ENCODE measurements at places on chromosomes 16 and 17. TPM values are rescaled to one million over a fixed set of nuclear protein-coding genes. Genes with fewer than 3 reads are reported as not detected.

The CD300H gene
- 0.23 TPM for polyA plus RNA-seq

The CCL1 gene
- not detected for polyA plus RNA-seq

The CACNG5 gene
- 3.5 TPM for polyA plus RNA-seq

The SPIRE2 gene
- polyA plus RNA-seq, result 14.9 TPM

The MYH13 gene
- 0.25 TPM for polyA plus RNA-seq

The CDH5 gene
- polyA plus RNA-seq, result 66.9 TPM

The AANAT gene
- 0.40 TPM for polyA plus RNA-seq

The PDE6G gene
- 15.5 TPM for polyA plus RNA-seq

The LGALS9B gene
- polyA plus RNA-seq, result not detected

The IL17C gene
- not detected for polyA plus RNA-seq

The SSTR5 gene
- polyA plus RNA-seq, result 0.29 TPM

The PRCD gene
- 3.2 TPM for polyA plus RNA-seq

The CD300E gene
- polyA plus RNA-seq, result 0.21 TPM

The GCGR gene
- polyA plus RNA-seq, result 13.0 TPM

The VASN gene
- 43.5 TPM for polyA plus RNA-seq

The ETV4 gene
- 33.6 TPM for polyA plus RNA-seq

The BCL7C gene
- polyA plus RNA-seq, result 50.6 TPM

The RHBDF1 gene
- polyA plus RNA-seq, result 28.8 TPM

The CACNG1 gene
- not detected for polyA plus RNA-seq

The ZSCAN10 gene
- polyA plus RNA-seq, result 0.11 TPM

The PERCC1 gene
- 0.26 TPM for polyA plus RNA-seq

The AIPL1 gene
- polyA plus RNA-seq, result 0.10 TPM

The ASPA gene
- 30.4 TPM for polyA plus RNA-seq

The FNDC8 gene
- polyA plus RNA-seq, result not detected

The CD79B gene
- 2.3 TPM for polyA plus RNA-seq

The ZG16B gene
- 0.25 TPM for polyA plus RNA-seq

The C17orf58 gene
- 26.8 TPM for polyA plus RNA-seq

The TMC5 gene
- 0.46 TPM for polyA plus RNA-seq

The CBFA2T3 gene
- 2.5 TPM for polyA plus RNA-seq

The KLHL10 gene
- 0.26 TPM for polyA plus RNA-seq

The C17orf100 gene
- 10.8 TPM for polyA plus RNA-seq

The TBC1D3K gene
- 3.8 TPM for polyA plus RNA-seq

The SYCE1L gene
- polyA plus RNA-seq, result 2.7 TPM

The ABCA3 gene
- polyA plus RNA-seq, result 6.7 TPM

The SDF2 gene
- 80.5 TPM for polyA plus RNA-seq

The TMEM88 gene
- 24.2 TPM for polyA plus RNA-seq

The SLC16A6 gene
- 0.57 TPM for polyA plus RNA-seq

The ITGA3 gene
- 104 TPM for polyA plus RNA-seq

The ABCA6 gene
- polyA plus RNA-seq, result 4.8 TPM

The RBFOX1 gene
- 3.1 TPM for polyA plus RNA-seq

The ZNF598 gene
- polyA plus RNA-seq, result 18.3 TPM

The SLC6A4 gene
- polyA plus RNA-seq, result 1.1 TPM

The SOX9 gene
- polyA plus RNA-seq, result 25.4 TPM

The TUBB3 gene
- 18.6 TPM for polyA plus RNA-seq

The AOC2 gene
- 1.2 TPM for polyA plus RNA-seq

The OTOA gene
- 0.17 TPM for polyA plus RNA-seq

The EVPLL gene
- polyA plus RNA-seq, result 0.87 TPM

The OSGIN1 gene
- 0.64 TPM for polyA plus RNA-seq

The TMEM94 gene
- 79.4 TPM for polyA plus RNA-seq

The NLRC5 gene
- 2.1 TPM for polyA plus RNA-seq

The CCL17 gene
- 0.13 TPM for polyA plus RNA-seq

The CLEC18B gene
- 91.0 TPM for polyA plus RNA-seq

The NEURL4 gene
- polyA plus RNA-seq, result 32.6 TPM

The CRHR1 gene
- 0.55 TPM for polyA plus RNA-seq

The NEUROD2 gene
- not detected for polyA plus RNA-seq
